Stimulated activated CD4-positive, alpha-beta T cell treated with anti-CD3 and anti-CD28 coated beads, Interleukin-4, amount 100 ng/mL, for 4 hours (primary cell): ENCODE measurements at places on chromosomes 3 and 15.

DNA sequence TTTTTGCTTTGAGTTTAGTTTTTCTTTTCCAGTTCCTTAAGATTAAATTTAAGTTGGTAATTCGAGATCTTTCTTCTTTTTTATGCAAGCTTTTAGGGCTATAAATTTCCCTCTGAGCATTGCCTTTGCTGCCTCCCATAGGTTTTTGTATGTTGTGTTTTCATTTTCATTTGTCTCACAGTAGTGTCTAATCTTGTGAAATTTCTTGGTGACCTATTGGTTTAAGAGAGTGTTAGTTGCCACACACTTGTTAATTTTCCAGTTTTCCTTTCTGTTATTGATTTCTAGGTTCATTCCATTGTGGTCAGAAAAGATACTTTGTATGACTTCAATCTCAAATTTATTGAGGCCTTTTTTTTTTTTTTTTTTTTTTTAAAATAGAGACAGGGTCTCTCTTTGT is 18.3 kb upstream of the IL20RB start:
- no peak for DNase-seq

DNA sequence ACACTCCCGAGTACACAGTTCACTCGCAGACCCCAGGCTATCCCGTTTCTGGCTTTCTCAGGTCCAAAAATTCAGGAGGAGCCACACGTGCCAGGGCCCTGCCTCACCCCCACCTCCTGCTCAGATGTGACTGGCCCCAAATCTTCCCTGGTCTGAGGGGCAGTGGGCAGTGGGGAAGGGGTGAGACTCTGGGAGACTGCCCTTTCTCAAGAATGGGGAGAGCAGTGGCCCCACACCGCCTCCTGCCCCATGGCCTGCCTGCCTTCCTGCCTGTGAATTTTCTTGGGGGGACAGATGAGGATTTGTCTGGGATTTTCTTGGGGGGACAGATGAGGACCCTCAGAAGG is 174.6 kb downstream of the MEGF11 start:
- DNase-seq = no peak

GRCh38 chr3:126194713-126195305 is 14.4 kb upstream of the ALDH1L1 start:
- DNase-seq = no peak

DNA sequence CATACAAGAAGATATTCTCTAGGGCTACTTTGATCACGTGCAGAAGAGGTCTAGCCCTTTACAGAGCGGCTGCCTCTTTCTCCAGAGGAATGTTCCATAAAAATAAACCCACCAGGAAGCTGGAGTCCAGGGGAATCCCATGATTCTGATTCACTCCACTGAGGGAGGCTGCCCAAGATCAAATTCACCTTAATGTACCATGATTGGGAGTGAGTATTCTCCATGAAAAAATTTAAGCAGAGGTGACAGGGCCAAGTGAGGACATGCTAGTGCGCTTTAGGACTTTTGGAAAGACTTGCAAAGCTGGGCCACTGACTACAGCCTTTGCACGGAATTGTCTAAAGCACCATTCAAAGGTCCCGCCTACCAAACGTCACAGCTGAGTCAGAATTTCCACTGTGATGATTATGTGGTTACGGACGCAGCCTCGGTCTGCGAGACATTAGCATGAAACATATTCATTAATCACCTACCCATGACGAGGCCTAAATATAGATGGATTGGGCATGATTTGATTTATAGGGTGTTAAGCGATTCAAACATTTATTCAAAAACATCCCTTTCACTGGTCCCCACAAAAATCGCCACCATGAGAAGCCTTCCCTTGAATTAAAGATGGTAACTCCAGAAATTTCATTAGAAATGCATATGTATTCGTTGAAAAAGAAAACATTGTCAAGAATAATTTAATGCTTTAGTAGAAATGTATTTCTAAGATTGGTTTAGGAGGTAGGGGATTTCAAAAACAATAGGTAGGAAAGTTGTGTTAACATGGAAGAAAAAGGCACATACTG is 152.6 kb downstream of the GREM1 start:
- no peak for DNase-seq

DNA sequence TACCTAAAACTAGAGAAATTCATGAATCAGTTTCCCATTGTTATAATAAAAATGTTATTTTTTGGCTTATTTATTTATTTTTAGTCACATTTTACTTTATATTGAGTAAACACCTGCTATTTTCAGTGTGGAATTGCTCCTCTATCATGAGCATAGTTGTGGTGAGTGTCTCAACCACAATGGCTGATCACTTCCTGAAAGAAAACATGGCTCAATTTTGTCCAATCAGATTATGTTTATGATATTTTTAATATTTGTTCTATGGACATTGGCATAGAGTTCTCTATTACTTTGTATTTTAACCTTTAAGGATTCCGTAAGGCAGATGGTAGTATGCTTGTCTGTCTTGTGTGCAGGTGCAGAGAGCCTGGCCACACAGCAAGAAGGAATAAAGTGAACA is 16.2 kb upstream of the GRM7 start:
- no peak for DNase-seq

GRCh38 chr15:77702211-77702957 is 69.7 kb upstream of the LINGO1 start:
- DNase-seq = no peak

- no peak for DNase-seq
Observed at GRCh38 chr3:186220365-186220764, 111.5 kb upstream of the ETV5 start.

DNA sequence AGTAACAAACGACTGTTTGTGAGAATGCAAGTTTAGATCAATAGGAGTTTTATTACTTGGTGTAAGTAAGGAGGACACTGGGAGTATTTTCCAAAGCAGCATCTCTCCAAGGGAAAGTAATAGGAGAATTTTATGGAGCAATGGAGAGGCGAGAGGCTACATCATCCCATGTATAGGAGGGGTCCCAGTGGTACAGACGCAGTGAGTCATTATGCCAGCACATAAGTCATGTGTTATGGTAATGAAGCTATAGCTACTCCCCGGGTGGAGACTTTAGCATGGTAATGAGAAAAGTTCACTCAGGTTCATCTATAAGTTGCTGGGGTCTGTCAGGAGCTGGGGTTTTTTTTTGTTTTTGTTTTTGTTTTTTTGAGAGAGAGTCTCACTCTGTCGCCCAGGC is 29.5 kb upstream of the ZNF445 start:
- no peak for DNase-seq

DNA sequence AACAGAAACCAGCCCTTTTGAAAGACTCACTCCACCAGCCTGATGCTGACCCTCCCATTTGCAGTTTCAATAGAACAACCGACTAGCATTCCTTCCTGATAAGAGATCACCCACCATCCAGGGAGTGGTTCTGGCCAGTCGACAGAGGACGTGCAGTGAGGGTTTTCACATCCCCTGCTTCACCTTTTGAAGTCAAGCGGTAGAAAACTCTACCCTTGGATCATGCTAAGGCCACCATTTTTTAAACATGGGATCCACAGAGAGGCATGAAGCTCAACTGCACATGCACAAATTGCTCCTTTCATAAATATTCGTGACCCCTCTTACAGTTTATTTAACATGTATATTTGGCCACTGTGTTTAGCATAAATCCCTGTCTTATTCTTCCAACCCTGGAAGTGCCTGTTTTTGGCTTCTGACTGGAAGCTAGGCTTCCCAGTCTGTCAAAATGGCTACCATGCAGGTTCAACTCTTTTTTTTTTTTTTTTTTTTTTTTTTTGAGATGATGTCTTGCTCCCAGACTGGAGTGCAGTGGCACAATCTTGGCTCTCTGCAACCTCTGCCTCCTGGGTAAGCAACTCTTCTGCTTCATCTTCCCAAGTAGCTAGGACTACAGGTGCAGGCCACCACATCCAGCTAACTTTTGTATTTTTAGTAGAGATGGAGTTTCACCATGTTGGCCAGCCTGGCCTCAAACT is 1.0 kb upstream of the THUMPD3 start:
- no peak for DNase-seq

GRCh38 chr3:81765400-81765799 is 4.0 kb upstream of the GBE1 start:
- no peak for DNase-seq

- no peak for DNase-seq
Observed at GRCh38 chr15:79526376-79526775, 94.2 kb downstream of the MINAR1 start.

- DNase-seq = no peak
Observed at GRCh38 chr15:63896336-63897115, 62.8 kb upstream of the HERC1 start.

- no peak for DNase-seq
Observed at GRCh38 chr3:60887574-60887973, 363.7 kb downstream of the FHIT start.

GRCh38 chr15:28093752-28094535 is 5.2 kb downstream of the OCA2 start:
- DNase-seq = no peak

- DNase-seq = no peak
Observed at GRCh38 chr15:65953622-65954021, 84.3 kb downstream of the RAB11A start.

DNA sequence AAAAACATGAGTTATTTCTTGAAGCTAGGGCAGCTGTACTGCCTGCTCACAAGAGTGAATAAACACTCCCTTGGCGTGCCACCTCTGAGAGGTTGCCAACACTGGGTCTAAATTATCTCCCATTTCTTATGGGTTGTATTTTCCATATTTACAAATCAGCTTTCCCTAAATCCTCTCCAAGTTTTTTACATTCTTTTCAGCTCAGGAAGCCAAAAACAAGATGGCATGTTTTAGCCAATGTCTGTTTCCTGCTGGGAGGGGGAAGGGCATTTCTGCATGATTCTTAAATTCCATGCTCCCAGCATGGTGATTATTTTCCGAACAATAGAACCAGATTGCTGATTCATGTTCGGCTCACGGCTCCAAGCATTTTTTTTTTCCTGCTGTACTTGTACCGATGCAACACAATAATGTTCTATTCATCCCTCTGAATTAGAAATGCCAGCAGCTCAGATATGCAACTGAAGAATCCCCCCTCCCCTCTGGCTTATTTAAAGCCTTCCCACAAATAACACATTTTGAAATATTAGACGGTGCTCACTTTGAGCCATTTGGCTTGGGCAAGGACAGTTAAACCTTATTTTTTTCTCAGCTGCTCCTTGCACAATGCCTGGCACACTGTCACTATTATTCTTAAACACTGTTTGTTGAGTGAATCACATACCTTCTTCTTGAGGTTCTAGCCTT is 252.5 kb downstream of the THRB start:
- no peak for DNase-seq

- no peak for DNase-seq
Observed at GRCh38 chr15:45319472-45320214, 58.7 kb downstream of the GATM start.

- DNase-seq = no peak
Observed at GRCh38 chr3:45387636-45388348, 584 bp upstream of the LARS2 start.

DNA sequence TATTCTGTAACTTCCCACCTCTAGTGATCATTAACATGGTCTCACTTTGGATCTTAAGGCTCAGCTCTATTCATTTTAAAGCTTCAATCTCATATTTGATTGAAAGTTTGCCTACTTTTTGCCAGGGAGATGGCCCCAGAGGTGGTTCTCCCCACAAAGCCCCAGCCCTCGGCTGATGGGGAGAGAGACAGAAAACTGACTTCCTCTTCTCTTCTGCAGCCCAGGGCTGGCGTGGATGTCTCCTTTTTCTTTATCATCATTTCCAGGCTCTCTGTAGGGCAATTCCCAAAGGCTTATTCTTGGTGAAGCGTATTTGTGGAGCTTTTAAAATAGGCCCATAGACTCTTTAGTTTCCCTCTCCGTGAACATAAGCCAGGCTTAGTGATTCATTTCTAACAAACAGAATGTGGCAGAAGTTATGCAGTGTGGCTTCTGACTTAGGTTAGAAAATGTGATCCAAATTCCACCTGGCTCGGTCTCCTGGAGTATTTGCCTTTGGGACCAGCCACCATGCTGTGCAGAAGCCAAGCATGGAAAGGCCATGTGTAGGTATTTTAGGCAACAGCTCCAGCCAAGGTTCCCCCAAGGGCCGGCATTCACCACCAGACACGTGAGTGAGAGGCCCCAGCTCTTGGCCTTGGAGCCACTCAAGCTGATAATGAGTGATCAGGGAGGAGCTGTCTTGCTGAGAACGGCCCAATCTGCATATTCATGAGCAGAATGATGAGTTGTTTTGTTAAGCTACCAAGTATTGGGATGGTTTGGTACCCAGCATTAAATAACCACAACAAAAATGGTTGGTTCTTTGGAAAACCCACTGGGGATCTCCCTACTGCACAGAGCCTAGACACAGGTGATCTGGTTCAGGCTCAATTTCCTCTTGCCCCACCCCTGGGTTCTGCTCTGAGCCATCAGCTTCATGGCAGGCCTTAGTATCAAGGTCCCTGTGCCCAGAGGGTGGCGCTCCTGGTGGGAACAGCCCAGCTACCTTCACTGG is 353.2 kb upstream of the PROK2 start:
- no peak for DNase-seq

DNA sequence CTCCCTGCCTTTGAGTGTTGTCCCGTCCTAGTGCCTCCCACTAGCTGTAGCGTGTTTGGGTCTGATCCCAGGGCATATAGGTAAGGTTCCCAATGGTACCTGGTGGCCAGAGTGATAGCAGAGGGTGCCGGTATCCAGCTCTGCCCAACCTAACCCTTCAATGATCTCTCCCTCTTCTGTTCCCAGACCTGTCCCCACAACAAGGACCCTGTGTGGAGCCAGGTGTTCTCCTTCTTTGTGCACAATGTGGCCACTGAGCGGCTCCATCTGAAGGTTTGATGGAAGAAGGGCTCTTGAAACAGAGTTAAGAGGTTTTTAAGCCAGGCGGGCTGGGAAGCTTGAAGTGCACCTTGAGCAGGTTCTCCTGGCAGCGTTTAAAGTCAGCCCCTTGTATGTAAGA is 35.5 kb downstream of the ESYT3 start:
- DNase-seq = no peak

DNA sequence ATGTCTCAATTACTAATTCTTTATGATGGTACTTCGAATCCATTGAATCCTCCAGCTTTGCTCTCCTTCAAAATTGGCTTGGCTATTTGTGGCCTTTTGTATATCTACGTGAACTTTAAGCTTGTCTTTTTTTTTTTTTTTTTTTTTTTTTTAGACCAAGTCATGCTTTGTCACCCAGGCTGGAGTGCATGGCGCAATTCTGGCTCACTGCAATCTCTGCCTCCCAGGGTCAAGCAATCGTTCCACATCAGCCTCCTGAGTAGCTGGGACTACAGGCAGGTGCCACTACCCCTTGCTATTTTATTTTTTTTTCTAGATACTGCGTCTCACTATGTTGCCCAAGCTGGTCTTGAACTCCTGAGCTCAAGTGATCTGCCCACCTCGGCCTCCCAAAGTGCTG is 7.7 kb upstream of the DIPK2A start:
- DNase-seq = no peak
